Heart right ventricle (tissue), 16 donors: ENCODE measurements at places on chromosomes 6 and 20. TPM values are rescaled to one million over a fixed set of nuclear protein-coding genes. Genes with fewer than 3 reads are reported as not detected.

Gene MMP24
- polyA plus RNA-seq, result 0.09 TPM

DNA sequence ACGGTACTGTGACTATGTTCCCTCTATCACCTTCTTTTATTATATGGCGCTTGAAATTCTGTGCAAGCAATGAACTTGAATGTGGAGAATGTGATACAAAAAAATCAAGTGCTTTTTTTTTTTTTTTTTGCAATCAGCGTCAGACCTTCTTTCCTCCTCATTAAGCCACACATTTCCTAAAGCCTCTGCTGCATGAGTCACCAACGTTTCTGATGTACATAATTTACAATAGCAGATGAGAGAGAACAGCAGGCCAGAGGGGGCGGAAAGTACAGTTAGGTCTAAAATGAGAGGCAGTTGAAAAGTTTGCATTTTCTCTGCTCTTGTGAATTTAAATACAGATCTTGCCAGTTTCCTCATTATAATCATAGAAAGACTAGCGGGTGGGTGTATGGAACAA, 114.6 kb upstream of the RIPOR2 start:
- no peak overlapping the region for H3K4me3 ChIP-seq
- H3K27ac ChIP-seq, result peak overlapping the region; percentile 65
- no peak for DNase-seq
- peaks cover 6% of the 10 kb centered on the region for H3K4me1 ChIP-seq
- H3K27me3 ChIP-seq, result no peaks in the 10 kb centered on the region

- H3K4me3 ChIP-seq, result no peak overlapping the region
- H3K4me1 ChIP-seq, result no peaks in the 10 kb centered on the region
- H3K36me3 ChIP-seq, result no peaks in the 10 kb centered on the region
- H3K27ac ChIP-seq, result no peak overlapping the region
- peaks cover 9% of the 10 kb centered on the region for H3K27me3 ChIP-seq
- no peak for DNase-seq
Measured at GRCh38 chr20:40744072-40744817, 55.2 kb upstream of the MAFB start.

GRCh38 chr20:53534037-53534436, 59.6 kb downstream of the ZNF217 start:
- H3K36me3 ChIP-seq, result no peaks in the 10 kb centered on the region
- no peak overlapping the region for H3K27ac ChIP-seq
- H3K4me1 ChIP-seq, result peaks cover 2% of the 10 kb centered on the region
- H3K27me3 ChIP-seq, result no peaks in the 10 kb centered on the region

DNA sequence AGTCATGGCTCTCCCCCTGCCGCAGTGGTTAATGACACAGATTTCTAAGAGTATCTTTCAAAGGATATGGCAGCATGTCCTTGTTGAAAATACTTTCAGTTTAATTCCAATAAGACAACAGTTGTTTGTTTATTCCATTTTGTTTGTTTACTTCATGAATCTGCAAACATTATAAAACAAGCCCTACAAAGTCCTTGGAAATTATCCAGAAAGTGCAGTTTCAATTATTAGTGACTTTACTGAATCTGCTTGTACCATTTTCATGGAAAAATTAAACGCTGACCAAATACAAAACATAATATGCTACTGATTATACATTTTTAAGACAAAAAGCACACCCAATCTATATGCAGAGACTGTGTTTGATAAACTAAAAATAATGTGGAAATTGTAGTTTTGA, 3.3 kb downstream of the HEY2 start:
- no peak for DNase-seq
- peaks cover 47% of the 10 kb centered on the region for H3K4me1 ChIP-seq
- peaks cover 88% of the 10 kb centered on the region for H3K27me3 ChIP-seq
- peak overlapping the region; percentile 88 for H3K27ac ChIP-seq
- peak overlapping the region; percentile 69 for H3K4me3 ChIP-seq
- no peaks in the 10 kb centered on the region for H3K36me3 ChIP-seq

DNA sequence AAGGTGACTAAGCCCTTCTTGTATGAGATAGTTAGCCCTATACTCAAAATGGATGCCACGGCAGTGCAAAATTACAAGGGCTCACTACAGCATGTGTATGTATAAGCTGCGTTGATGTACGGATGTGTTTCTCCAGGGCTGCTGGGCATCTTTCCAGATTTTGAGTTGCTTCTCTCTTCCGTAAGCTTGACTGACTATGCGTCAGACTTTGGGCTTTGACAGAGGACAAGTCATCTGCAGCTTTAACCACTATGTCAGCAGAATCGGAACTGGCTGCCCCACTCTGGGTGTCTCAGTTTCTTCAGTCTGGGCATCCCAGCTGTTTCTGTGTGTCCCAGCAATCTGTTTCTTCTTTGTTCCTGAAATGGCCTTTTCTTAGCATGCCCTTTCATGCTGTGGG, 241.6 kb downstream of the BTBD3 start:
- H3K27me3 ChIP-seq, result no peaks in the 10 kb centered on the region
- H3K4me1 ChIP-seq, result no peaks in the 10 kb centered on the region
- H3K27ac ChIP-seq, result no peak overlapping the region
- H3K36me3 ChIP-seq, result no peaks in the 10 kb centered on the region

Gene SYCP2
- 0.75 TPM for polyA plus RNA-seq

Gene DEFB114
- not detected for polyA plus RNA-seq

- H3K27me3 ChIP-seq, result no peaks in the 10 kb centered on the region
- peaks cover 6% of the 10 kb centered on the region for H3K4me1 ChIP-seq
- H3K36me3 ChIP-seq, result no peaks in the 10 kb centered on the region
- H3K4me3 ChIP-seq, result no peak overlapping the region
Measured at GRCh38 chr6:82904860-82905259, 160.8 kb downstream of the UBE3D start.

DNA sequence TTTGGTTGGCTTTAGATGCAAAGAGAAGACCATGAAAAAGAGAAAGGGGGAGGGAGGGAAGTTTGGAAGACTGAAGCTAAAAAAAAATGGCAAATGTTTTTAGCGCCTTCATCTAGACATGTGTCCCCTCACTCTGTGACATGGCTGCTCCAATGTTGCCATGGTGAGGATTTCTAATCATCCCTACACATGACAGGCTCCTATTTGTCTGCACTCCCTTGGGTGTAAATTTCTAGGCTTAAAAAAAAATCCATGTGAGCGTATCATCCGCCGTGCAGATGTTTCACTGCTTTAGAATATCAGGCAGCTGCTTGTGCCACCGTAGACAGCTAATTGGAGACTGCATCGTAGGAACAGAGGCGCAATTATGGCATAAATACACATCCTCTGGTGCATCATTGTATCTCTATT, 761.1 kb upstream of the MMS22L start:
- H3K4me3 ChIP-seq, result no peak overlapping the region
- H3K36me3 ChIP-seq, result no peaks in the 10 kb centered on the region
- no peak overlapping the region for H3K27ac ChIP-seq
- no peaks in the 10 kb centered on the region for H3K4me1 ChIP-seq
- no peak for DNase-seq

DNA sequence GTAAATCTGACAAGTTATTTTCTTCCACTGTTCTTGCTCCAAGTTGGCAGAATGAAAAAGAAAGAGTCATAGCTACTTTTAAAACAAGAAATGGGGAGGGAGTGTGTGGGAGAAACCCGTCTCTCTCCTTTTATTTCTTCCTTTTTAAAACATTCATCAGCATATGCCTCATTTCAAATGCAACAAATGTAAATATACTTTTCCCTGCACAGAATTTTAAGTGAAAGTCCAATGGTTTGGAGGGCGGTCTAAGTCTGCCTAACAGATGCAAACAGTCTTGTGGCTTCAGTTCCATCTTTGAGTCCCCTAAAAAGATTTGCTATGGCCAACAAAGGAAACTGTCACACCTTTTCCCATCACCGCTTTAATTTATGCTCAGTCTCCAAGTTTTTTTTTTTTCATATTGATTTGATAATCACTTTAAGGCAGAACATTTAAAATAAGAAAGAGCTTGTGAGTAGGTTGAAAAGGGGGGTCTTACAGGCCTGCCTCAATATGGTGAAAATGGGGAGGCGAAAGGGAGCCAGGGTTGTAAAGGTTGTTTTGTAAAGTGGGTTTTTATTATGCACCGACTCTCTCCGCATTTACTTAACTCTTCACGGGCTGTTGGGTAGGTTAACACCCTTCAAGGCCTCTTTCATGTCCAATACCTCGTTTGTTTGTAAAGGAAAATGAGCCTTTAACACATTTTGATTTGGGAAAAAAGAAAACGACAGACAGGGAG, 4.6 kb downstream of the TFAP2D start:
- H3K4me3 ChIP-seq, result no peak overlapping the region
- peaks cover 79% of the 10 kb centered on the region for H3K27me3 ChIP-seq
- no peaks in the 10 kb centered on the region for H3K4me1 ChIP-seq
- DNase-seq, result no peak
- H3K36me3 ChIP-seq, result no peaks in the 10 kb centered on the region

Gene VWA7
- 2.2 TPM for polyA plus RNA-seq

- H3K4me3 ChIP-seq, result no peak overlapping the region
- H3K27ac ChIP-seq, result no peak overlapping the region
- no peaks in the 10 kb centered on the region for H3K4me1 ChIP-seq
- H3K27me3 ChIP-seq, result no peaks in the 10 kb centered on the region
- H3K36me3 ChIP-seq, result no peaks in the 10 kb centered on the region
Measured at GRCh38 chr6:155497273-155497672, 41.6 kb upstream of the NOX3 start.

Gene PTCRA
- polyA plus RNA-seq, result 0.09 TPM

DNA sequence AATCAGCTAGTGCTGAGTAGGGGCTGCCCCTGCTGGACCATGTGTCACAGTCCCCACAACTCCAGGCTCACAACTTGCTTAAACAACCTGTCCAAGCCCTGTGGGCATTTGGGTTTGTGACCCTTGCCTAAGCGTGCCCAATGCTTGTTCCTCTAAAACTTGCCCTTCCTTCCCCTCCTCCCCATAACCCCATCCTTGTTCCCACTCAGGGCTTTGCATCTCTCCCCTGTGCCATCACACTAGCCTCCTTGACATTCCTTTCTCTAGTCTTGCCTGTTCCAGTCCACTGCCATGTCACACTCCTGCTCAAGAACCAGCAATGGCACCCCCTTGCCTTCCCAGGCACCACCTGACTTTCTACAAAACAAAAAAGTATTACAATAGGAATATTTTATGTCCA, 2.3 kb upstream of the DLGAP4 start:
- no peak overlapping the region for H3K4me3 ChIP-seq
- no peaks in the 10 kb centered on the region for H3K36me3 ChIP-seq
- H3K4me1 ChIP-seq, result no peaks in the 10 kb centered on the region
- peaks cover 97% of the 10 kb centered on the region for H3K27me3 ChIP-seq
- DNase-seq, result no peak

Gene PARD6B
- 1.3 TPM for polyA plus RNA-seq

Gene BPI
- polyA plus RNA-seq, result 0.01 TPM

DNA sequence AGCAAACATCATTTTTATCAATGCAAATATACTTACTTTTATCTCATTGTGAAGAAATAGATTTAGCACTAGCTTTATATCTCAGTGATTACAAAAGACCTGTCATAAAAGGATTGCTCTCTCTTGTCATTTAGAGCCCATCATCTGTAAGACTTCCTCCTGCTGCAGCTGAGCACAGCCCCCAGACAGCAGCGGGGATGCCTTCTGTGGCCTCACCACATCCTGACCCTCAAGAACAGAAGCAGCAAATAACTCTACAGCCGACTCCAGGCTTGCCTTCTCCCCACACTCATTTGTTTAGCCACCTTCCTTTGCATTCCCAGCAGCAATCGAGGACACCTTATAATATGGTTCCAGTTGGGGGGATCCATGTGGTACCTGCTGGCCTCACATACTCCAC, 127.0 kb upstream of the EDN1 start:
- H3K27ac ChIP-seq, result no peak overlapping the region
- H3K4me3 ChIP-seq, result no peak overlapping the region
- DNase-seq, result no peak

- H3K4me1 ChIP-seq, result no peaks in the 10 kb centered on the region
- H3K27ac ChIP-seq, result no peak overlapping the region
- H3K36me3 ChIP-seq, result peaks cover 40% of the 10 kb centered on the region
- no peak for DNase-seq
- H3K27me3 ChIP-seq, result no peaks in the 10 kb centered on the region
- no peak overlapping the region for H3K4me3 ChIP-seq
Measured at GRCh38 chr20:34615477-34615876, 57.0 kb downstream of the MAP1LC3A start.

DNA sequence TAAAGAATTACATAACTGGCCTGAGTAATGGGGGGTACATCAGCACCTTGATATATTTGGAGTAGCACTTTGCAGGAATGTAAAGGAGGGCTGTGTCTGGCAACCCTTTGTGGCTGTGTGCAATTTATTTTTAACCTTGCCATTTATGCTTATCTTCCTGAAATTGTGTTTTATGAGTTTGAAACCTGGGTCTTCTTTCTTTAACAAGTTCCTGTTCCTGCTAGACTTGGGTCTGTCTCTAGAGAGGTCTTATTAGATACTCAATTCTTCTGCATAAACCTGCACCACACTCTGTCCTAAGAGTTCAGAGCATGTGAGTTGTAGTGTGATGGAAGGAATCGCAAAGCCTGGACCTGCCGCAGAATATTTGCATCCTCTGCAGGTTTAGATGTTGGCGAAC, 181.0 kb downstream of the JARID2 start:
- DNase-seq, result no peak
- H3K27ac ChIP-seq, result peak overlapping the region; percentile 17
- no peak overlapping the region for H3K4me3 ChIP-seq
- no peaks in the 10 kb centered on the region for H3K27me3 ChIP-seq
- H3K36me3 ChIP-seq, result no peaks in the 10 kb centered on the region

DNA sequence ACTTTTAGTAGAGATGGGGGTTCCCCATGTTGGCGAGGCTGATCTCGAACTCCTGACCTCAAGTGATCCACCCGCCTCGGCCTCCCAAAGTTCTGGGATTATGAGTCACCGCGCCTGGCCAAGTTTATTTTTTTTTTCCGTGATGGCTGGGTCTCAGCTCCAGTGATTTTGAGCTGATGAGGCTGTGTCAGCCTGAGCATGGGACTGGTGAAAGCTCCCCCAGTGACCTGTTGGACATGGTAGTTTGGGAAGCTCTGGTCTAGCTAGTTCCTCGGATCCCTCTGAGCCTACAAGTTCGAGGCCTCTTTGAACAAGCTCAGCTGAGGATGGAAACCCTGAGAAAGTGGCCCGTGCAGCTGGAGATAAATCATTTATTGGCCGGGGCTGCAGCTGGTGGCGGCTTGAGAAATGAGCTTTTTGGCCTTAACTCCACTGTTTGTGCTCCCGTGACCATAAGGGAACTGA, 126.8 kb downstream of the SNX5 start:
- H3K27me3 ChIP-seq, result no peaks in the 10 kb centered on the region
- H3K36me3 ChIP-seq, result no peaks in the 10 kb centered on the region
- H3K4me3 ChIP-seq, result no peak overlapping the region
- H3K27ac ChIP-seq, result peak overlapping the region; percentile 76

DNA sequence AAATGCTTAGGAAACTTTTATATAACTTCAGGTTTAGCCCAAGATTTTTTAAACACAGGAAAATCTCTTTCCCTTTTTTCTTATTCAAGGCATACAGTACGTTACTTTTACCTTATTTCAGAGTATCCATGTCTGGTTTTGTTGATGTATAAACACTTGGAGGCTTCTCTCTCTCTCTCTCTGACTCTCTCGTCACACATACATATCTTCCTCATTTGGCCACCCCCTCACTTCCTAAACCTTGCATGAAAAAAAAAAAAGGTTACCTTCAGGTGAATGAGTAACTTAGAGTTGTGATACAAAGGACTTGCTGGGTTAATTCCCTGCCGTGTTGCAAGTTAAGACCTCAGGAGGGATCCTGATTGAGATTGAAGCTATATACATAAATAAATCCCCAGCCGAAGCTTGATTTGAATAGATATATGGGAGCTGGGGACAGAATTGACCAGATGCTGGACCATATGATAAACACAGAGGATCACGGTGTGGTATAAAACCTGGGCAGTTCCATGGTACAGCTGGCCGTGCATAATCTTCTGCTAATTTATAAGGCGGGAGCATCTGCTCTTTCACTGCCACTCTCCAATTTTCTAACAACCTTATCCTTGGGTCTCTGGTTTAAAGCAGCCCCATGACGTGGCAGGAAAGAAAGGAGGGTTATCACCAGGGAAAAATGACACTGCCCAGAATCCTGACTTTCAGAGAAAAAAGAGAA, 55.1 kb upstream of the IL20RA start:
- no peaks in the 10 kb centered on the region for H3K4me1 ChIP-seq
- H3K27me3 ChIP-seq, result no peaks in the 10 kb centered on the region
- DNase-seq, result no peak
- no peak overlapping the region for H3K27ac ChIP-seq
